OCI-M1 (cell line): ENCODE measurements at places on chromosomes 5 and 9.
A peak's percentile ranks its signal among the peaks of the same experiment; 100 is the strongest.

DNA sequence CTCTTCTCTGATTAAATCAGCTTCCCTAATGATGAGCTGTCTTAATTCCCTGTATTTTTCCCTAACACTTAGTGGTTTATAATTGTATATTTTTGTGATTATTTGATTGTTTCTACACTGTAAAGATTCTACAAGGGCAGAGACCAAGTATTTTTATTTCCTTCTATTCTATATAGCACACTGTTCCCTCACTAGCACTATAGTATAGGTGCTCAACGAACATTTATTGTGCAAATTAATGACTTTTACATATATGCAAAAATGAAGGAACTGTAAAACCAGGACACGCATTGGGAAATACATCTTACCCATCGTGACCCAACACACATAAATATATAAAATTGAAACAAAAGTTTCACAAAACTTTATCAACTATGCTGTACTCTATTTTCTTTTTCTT is 7.6 kb downstream of the KDM4C start:
- no peak for DNase-seq

GRCh38 chr5:20601678-20602100 is 613.7 kb upstream of the CDH18 start:
- DNase-seq: no peak

DNA sequence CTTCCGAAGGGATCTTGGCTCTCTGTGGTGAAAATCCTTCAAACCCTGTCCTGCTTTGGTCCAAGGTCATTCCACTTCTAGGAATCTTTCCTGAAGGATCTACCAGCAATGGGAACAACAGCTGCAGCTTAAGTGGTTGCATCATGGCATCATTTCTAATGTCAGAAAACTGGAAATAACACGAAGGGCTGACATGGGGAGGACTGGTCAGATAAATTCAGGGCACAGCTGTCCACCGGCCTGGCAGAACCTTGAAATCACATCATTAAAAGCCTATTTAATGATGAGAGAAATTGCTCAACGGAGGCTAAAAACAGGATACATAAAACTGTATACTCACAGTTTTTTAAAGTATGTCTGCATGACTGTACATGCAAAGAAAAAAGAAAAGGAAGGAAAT is 28.3 kb downstream of the OLFML2A start:
- no peak for DNase-seq

GRCh38 chr5:87877495-87877894 is 391.1 kb downstream of the TMEM161B start:
- no peak for DNase-seq

- no peak for DNase-seq
Measured at GRCh38 chr9:121441165-121441564, 58.5 kb downstream of the GGTA1 start.

DNA sequence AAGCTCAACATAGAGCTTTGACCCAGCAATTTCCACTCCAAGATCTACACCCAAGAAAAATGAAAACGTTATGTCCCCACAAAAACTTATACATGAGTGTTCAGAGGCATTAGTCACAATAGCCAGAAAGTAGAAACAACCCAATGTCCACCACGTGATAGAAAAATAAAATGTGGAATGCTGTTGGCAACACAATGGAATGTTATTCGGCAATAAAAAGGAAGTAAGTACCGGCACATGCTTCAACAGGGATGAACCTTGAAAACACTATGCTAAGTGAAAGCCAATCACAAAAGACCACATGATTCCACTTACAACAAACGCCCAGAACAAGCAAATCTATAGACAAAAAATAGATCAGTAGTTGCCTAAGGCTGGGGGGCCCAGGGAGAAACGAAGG is 6.0 kb downstream of the UBQLN1 start:
- no peak for DNase-seq

GRCh38 chr9:133031496-133031911 is 707 bp downstream of the GTF3C5 start:
- no peak for DNase-seq

GRCh38 chr5:373710-374602 is 52.4 kb downstream of the AHRR start:
- DNase-seq: peak; percentile 91

GRCh38 chr5:43123887-43124286 is 3.2 kb downstream of the ZNF131 start:
- DNase-seq: no peak
